ENCODE measurements at places on chromosomes 1 and 21. TPM values are rescaled to one million over a fixed set of nuclear protein-coding genes. Genes with fewer than 3 reads are reported as not detected.

The GORAB gene
- total RNA-seq, result 20.8 TPM

The RIMKLA gene
- total RNA-seq, result not detected

GRCh38 chr1:150973836-150974579 lies 627 bp downstream of the CERS2 start:
- H3K27me3 ChIP-seq, result no peaks in the 10 kb centered on the region
- peaks cover 53% of the 10 kb centered on the region for H3K4me1 ChIP-seq
- no peaks in the 10 kb centered on the region for H3K36me3 ChIP-seq

DNA sequence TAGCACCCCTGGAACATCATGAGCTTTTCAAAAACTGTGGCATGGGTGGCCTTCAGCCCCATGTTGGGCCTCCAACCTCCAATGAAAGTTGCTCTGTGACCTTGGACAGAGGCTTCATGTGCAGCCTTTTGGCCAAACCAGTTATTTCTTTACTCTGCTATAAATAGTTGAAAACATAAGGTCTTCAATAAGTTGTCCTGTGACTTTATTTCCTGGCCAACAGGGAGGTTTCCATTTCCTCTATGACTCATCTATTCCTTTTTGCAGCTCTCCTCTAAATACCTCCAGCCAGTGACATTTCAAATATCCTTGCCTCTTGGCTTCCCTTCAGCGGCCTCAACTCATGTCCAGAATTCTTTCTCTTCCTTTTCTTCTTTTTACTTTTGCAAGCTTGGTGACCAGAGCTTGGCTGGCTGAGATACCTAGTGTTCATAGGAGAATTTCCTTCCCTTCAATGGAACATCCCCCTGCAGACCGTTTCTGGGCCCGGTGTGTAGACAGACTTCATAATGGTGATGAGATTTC lies 22.7 kb upstream of the TRIM67 start:
- no peaks in the 10 kb centered on the region for H3K36me3 ChIP-seq
- H3K27ac ChIP-seq, result peak overlapping the region; percentile 89
- no peaks in the 10 kb centered on the region for H3K27me3 ChIP-seq

GRCh38 chr1:109846162-109846561 lies 64.5 kb upstream of the CSF1 start:
- H3K4me1 ChIP-seq, result peaks cover 6% of the 10 kb centered on the region
- DNase-seq, result no peak
- H3K4me3 ChIP-seq, result no peak overlapping the region

- no peaks in the 10 kb centered on the region for H3K27me3 ChIP-seq
- peaks cover 14% of the 10 kb centered on the region for H3K4me1 ChIP-seq
- H3K4me3 ChIP-seq, result no peak overlapping the region
- H3K36me3 ChIP-seq, result peaks cover 5% of the 10 kb centered on the region
Observed at GRCh38 chr1:153928245-153928644, 5.5 kb upstream of the GATAD2B start.

The TDRD5 gene
- not detected for total RNA-seq

The ABCB10 gene
- total RNA-seq, result 20.2 TPM

GRCh38 chr1:24080131-24080530 lies 31.8 kb downstream of the MYOM3 start:
- H3K4me3 ChIP-seq, result no peak overlapping the region
- no peaks in the 10 kb centered on the region for H3K36me3 ChIP-seq
- H3K27ac ChIP-seq, result no peak overlapping the region
- H3K27me3 ChIP-seq, result peaks cover 15% of the 10 kb centered on the region
- H3K4me1 ChIP-seq, result no peaks in the 10 kb centered on the region
- DNase-seq, result no peak

The MROH9 gene
- total RNA-seq, result not detected

DNA sequence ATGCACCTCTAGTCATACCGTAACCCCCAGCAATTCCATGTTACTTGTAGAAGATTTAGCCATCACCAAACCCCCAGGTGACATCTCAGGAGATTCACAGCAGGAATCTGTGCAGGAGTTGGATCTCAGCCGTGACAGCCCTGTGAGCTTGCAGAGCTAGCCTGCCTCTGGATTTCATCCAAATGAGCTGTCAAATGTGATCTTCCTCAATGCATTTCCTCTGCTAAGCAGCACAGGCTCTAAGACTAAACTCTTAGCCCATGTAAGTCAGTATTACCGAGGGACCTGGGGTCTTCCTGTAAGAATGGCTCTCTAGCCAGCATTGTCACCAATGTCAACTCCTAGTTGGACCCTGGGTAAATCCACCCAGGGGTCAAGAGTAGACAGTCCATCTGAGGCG lies 41.7 kb downstream of the UMODL1 start:
- H3K27me3 ChIP-seq, result peaks cover 4% of the 10 kb centered on the region
- no peaks in the 10 kb centered on the region for H3K36me3 ChIP-seq
- peak overlapping the region; percentile 3 for H3K4me3 ChIP-seq
- no peak overlapping the region for H3K27ac ChIP-seq

The KANK4 gene
- total RNA-seq, result not detected

GRCh38 chr1:202800742-202801141 lies 7.5 kb downstream of the KDM5B start:
- H3K27ac ChIP-seq, result no peak overlapping the region
- H3K4me3 ChIP-seq, result no peak overlapping the region
- no peaks in the 10 kb centered on the region for H3K27me3 ChIP-seq
- H3K36me3 ChIP-seq, result peaks cover 1% of the 10 kb centered on the region
- no peak for DNase-seq

GRCh38 chr1:9121496-9122409 lies 7.1 kb downstream of the GPR157 start:
- no peaks in the 10 kb centered on the region for H3K36me3 ChIP-seq
- H3K4me1 ChIP-seq, result no peaks in the 10 kb centered on the region
- H3K27me3 ChIP-seq, result peaks cover 2% of the 10 kb centered on the region
- no peak overlapping the region for H3K27ac ChIP-seq
- no peak for DNase-seq

The RAP1GAP gene
- 3.8 TPM for total RNA-seq

GRCh38 chr1:53340660-53341520 lies 13.0 kb upstream of the LRP8 start:
- H3K4me1 ChIP-seq, result peaks cover 7% of the 10 kb centered on the region
- DNase-seq, result peak; percentile 53
- peaks cover 14% of the 10 kb centered on the region for H3K27me3 ChIP-seq
- no peak overlapping the region for H3K4me3 ChIP-seq
- H3K27ac ChIP-seq, result no peak overlapping the region

- H3K27me3 ChIP-seq, result no peaks in the 10 kb centered on the region
- no peaks in the 10 kb centered on the region for H3K4me1 ChIP-seq
- no peak overlapping the region for H3K4me3 ChIP-seq
- DNase-seq, result no peak
Observed at GRCh38 chr1:235030919-235031596, 97.6 kb downstream of the TOMM20 start.

The KAZN gene
- total RNA-seq, result 47.1 TPM

GRCh38 chr1:110434946-110435345 lies 16.0 kb upstream of the PROK1 start:
- peaks cover 5% of the 10 kb centered on the region for H3K4me1 ChIP-seq
- H3K4me3 ChIP-seq, result no peak overlapping the region
- no peaks in the 10 kb centered on the region for H3K36me3 ChIP-seq
- no peak overlapping the region for H3K27ac ChIP-seq
- no peak for DNase-seq
- H3K27me3 ChIP-seq, result peaks cover 51% of the 10 kb centered on the region

GRCh38 chr1:221759436-221759835 lies 17.5 kb upstream of the DUSP10 start:
- H3K4me3 ChIP-seq, result no peak overlapping the region
- H3K36me3 ChIP-seq, result no peaks in the 10 kb centered on the region
- no peak for DNase-seq
- no peak overlapping the region for H3K27ac ChIP-seq
- H3K27me3 ChIP-seq, result no peaks in the 10 kb centered on the region

The FNBP1L gene
- 63.3 TPM for total RNA-seq

GRCh38 chr1:45065083-45065482 lies 53.0 kb downstream of the UROD start:
- H3K36me3 ChIP-seq, result no peaks in the 10 kb centered on the region
- H3K4me3 ChIP-seq, result no peak overlapping the region
- peaks cover 22% of the 10 kb centered on the region for H3K27me3 ChIP-seq
- H3K27ac ChIP-seq, result peak overlapping the region; percentile 17
- H3K4me1 ChIP-seq, result no peaks in the 10 kb centered on the region

- DNase-seq, result no peak
- H3K27me3 ChIP-seq, result no peaks in the 10 kb centered on the region
- no peaks in the 10 kb centered on the region for H3K36me3 ChIP-seq
Observed at GRCh38 chr1:76136894-76137293, 62.3 kb downstream of the ST6GALNAC3 start.

DNA sequence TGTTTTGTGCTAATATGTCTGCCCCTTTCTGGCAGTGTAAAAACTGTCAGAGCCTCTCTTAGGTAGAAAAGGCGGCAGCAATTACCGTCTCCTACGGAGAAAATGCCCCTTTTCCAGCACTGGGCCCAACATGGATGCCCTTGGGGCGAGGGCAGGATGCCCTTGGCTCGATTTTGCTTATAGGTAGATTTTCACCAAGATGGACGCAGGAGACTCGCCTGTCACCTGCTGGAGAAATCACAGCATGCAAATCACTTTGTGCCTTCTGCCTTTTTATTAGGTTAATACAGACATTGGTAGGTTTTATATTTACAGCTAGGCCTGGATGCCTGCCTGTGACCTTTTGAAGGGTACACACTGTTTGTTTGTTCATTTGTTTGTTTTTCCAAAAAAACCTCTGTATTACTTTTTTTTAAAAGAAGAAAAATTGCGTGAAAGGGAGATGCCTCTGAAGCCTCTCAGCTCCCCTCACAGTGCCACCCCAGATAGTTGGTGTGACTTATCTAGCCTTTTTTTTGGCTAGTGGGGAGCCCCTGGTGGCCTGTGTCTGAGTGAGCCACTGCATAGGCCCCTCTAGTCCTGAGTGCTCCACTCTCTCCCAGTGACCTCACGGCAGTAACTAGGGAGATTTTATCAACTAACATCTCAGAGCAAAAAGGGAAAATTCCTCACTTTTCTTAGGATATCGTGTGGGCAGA lies 2.5 kb downstream of the ATP1B1 start:
- H3K27me3 ChIP-seq, result no peaks in the 10 kb centered on the region
- peak overlapping the region; percentile 85 for H3K4me3 ChIP-seq
- peak overlapping the region; percentile 90 for H3K27ac ChIP-seq
- H3K36me3 ChIP-seq, result peaks cover 15% of the 10 kb centered on the region
- DNase-seq, result no peak

GRCh38 chr1:212301580-212301979 lies 16.4 kb downstream of the PPP2R5A start:
- DNase-seq, result no peak
- H3K4me3 ChIP-seq, result no peak overlapping the region
- no peaks in the 10 kb centered on the region for H3K36me3 ChIP-seq
- peak overlapping the region; percentile 74 for H3K27ac ChIP-seq
- H3K27me3 ChIP-seq, result no peaks in the 10 kb centered on the region

- H3K27me3 ChIP-seq, result no peaks in the 10 kb centered on the region
- H3K4me3 ChIP-seq, result no peak overlapping the region
- H3K36me3 ChIP-seq, result no peaks in the 10 kb centered on the region
- no peak for DNase-seq
- H3K4me1 ChIP-seq, result no peaks in the 10 kb centered on the region
Observed at GRCh38 chr1:95575291-95575690, 341.3 kb downstream of the RWDD3 start.

The POLR3GL gene
- 21.7 TPM for total RNA-seq

The S100A9 gene
- not detected for total RNA-seq

GRCh38 chr1:59468828-59469428 lies 172.0 kb downstream of the FGGY start:
- H3K27ac ChIP-seq, result no peak overlapping the region
- no peaks in the 10 kb centered on the region for H3K4me1 ChIP-seq
- peaks cover 7% of the 10 kb centered on the region for H3K27me3 ChIP-seq
- no peak for DNase-seq

DNA sequence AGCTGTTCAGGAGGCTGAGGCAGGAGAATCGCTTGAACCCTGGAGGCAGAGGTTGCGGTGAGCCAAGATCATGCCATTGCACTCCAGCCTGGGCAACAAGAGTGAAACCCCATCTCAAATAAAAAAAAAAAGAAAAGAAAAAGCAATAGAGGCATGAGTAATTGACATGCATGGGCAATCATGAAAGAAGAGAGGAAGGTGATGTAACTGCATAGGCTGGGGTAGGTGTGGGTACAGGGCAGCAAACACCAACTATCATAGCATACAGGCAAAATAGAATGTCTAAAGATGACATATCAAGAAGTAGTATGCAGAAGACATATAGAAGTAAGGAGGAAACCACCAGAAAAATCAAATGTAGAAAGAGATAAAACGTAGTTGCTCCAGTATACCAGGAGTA lies 19.0 kb upstream of the MGST3 start:
- no peak overlapping the region for H3K27ac ChIP-seq
- no peaks in the 10 kb centered on the region for H3K4me1 ChIP-seq
- no peak for DNase-seq
- H3K27me3 ChIP-seq, result peaks cover 55% of the 10 kb centered on the region
- no peak overlapping the region for H3K4me3 ChIP-seq
- H3K36me3 ChIP-seq, result no peaks in the 10 kb centered on the region

GRCh38 chr21:35921471-35921870 lies 138.9 kb downstream of the SETD4 start:
- no peaks in the 10 kb centered on the region for H3K36me3 ChIP-seq
- no peak overlapping the region for H3K27ac ChIP-seq
- DNase-seq, result no peak
- H3K4me3 ChIP-seq, result no peak overlapping the region

The SWT1 gene
- 8.3 TPM for total RNA-seq

The LCE2B gene
- not detected for total RNA-seq

GRCh38 chr1:20197329-20197791 lies 11.0 kb upstream of the PLA2G2C start:
- peaks cover 22% of the 10 kb centered on the region for H3K27me3 ChIP-seq
- no peaks in the 10 kb centered on the region for H3K36me3 ChIP-seq
- H3K4me3 ChIP-seq, result no peak overlapping the region
- DNase-seq, result no peak
- no peaks in the 10 kb centered on the region for H3K4me1 ChIP-seq

- no peaks in the 10 kb centered on the region for H3K27me3 ChIP-seq
- no peak for DNase-seq
- H3K27ac ChIP-seq, result peak overlapping the region; percentile 97
- H3K4me3 ChIP-seq, result no peak overlapping the region
- no peaks in the 10 kb centered on the region for H3K36me3 ChIP-seq
- peaks cover 69% of the 10 kb centered on the region for H3K4me1 ChIP-seq
Observed at GRCh38 chr1:18947570-18947969, 8.9 kb downstream of the IFFO2 start.

The RORC gene
- not detected for total RNA-seq

- no peak overlapping the region for H3K4me3 ChIP-seq
- H3K4me1 ChIP-seq, result no peaks in the 10 kb centered on the region
- DNase-seq, result no peak
- no peak overlapping the region for H3K27ac ChIP-seq
- peaks cover 10% of the 10 kb centered on the region for H3K27me3 ChIP-seq
- no peaks in the 10 kb centered on the region for H3K36me3 ChIP-seq
Observed at GRCh38 chr1:44688760-44689446, 14.4 kb downstream of the ARMH1 start.

- H3K36me3 ChIP-seq, result no peaks in the 10 kb centered on the region
- DNase-seq, result no peak
- H3K27ac ChIP-seq, result no peak overlapping the region
- H3K4me1 ChIP-seq, result no peaks in the 10 kb centered on the region
- peaks cover 24% of the 10 kb centered on the region for H3K27me3 ChIP-seq
- H3K4me3 ChIP-seq, result no peak overlapping the region
Observed at GRCh38 chr1:113231866-113232265, 158.4 kb upstream of the MAGI3 start.

GRCh38 chr1:10451287-10451686 lies 1.5 kb downstream of the CORT start:
- H3K36me3 ChIP-seq, result no peaks in the 10 kb centered on the region
- peak overlapping the region; percentile 76 for H3K27ac ChIP-seq
- H3K4me3 ChIP-seq, result peak overlapping the region; percentile 43
- no peaks in the 10 kb centered on the region for H3K27me3 ChIP-seq
- peak; percentile 85 for DNase-seq

The RGS2 gene
- total RNA-seq, result 7.6 TPM

GRCh38 chr21:31888936-31889371 lies 16.1 kb downstream of the HUNK start:
- H3K4me1 ChIP-seq, result peaks cover 21% of the 10 kb centered on the region
- peak overlapping the region; percentile 42 for H3K4me3 ChIP-seq
- no peaks in the 10 kb centered on the region for H3K36me3 ChIP-seq
- no peaks in the 10 kb centered on the region for H3K27me3 ChIP-seq
- DNase-seq, result no peak
